ENCODE measurements at places on chromosomes 6 and 20.
A peak's percentile ranks its signal among the peaks of the same experiment; 100 is the strongest.

GRCh38 chr20:63483834-63484233 lies 11.4 kb upstream of the KCNQ2 start:
- DNase-seq, result no peak

GRCh38 chr6:167906899-167907298 lies 80.2 kb downstream of the AFDN start:
- no peak for DNase-seq

GRCh38 chr20:55329108-55329507 lies 676.2 kb downstream of the CBLN4 start:
- DNase-seq, result no peak

- DNase-seq, result no peak
Observed at GRCh38 chr20:44033873-44034272, 119.2 kb downstream of the TOX2 start.

DNA sequence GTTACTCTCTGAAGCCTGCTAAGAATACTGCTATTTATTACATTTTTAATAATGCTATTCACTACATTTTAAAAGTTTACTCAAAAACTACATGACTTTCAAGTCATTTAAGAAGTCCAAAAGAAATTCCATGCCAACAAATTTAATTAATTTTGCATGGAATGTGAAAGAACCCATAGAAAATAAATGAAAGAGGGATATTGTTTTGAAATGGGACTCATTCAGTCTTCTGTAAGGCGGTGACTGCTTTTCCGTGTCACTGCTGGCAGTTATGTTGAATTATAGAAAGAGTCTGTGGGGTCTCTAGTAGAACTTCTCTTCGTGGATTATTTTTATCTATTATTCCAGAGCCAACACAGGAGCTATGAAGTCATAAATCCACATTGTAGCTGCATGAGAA lies 211.2 kb downstream of the LAMA2 start:
- DNase-seq, result no peak

DNA sequence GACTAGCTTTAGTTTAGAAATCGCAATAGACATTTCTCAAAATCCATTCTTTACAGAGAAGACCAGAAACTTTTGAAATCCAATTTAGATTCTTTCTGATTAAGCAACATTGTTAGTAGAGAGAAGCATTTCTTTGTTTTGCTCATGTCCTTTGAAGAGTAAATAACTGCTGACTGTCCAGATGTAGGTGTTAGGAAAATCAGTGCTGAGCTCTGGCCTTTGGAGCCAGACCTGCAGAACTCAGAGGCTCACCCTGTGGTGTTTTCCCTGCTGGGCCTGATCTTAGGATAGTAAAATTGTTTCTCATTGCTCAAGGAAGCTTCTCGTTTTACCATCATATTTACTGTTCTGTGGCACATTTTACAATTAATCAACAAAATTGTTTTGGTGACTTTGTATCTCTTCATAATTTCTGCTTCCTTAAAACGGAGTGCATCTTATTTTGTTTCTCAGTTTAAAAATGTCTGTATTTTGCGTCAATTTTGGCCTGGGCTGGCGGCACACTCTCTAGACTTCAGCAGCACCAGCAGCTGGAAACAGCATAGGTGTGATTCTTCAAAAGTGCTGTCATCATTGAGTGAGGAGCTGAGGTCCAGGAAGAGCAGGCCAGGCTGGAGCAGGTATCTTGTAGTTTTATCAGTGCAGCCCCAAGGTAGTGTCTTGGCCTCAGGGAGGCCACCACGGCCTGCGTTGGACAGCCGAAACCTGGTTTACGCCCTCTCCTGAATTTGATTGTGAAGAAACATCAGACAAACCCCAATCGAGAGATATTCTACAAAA lies 8.3 kb upstream of the ZDHHC14 start:
- no peak for DNase-seq

- DNase-seq, result no peak
Observed at GRCh38 chr6:54910921-54911320, 64.3 kb downstream of the FAM83B start.

DNA sequence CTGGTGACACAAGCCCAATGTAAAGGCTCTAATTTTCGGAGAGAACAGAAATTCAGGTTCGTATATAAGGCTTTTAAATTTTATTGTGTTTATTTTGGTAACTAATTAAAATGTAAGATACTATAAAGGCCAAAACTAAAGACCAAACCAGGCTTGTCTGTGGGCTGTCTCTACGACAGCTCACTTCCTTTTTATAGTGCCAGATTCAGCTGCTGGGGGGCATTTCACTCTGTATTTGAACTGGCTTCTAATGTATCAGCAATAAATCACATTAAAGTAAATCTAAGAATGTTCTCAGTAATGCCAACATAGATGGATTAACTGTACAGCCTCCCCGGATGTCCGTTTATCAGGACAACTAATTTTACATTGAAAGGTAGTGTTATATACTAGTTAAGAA lies 31.1 kb upstream of the STXBP5 start:
- DNase-seq, result no peak

DNA sequence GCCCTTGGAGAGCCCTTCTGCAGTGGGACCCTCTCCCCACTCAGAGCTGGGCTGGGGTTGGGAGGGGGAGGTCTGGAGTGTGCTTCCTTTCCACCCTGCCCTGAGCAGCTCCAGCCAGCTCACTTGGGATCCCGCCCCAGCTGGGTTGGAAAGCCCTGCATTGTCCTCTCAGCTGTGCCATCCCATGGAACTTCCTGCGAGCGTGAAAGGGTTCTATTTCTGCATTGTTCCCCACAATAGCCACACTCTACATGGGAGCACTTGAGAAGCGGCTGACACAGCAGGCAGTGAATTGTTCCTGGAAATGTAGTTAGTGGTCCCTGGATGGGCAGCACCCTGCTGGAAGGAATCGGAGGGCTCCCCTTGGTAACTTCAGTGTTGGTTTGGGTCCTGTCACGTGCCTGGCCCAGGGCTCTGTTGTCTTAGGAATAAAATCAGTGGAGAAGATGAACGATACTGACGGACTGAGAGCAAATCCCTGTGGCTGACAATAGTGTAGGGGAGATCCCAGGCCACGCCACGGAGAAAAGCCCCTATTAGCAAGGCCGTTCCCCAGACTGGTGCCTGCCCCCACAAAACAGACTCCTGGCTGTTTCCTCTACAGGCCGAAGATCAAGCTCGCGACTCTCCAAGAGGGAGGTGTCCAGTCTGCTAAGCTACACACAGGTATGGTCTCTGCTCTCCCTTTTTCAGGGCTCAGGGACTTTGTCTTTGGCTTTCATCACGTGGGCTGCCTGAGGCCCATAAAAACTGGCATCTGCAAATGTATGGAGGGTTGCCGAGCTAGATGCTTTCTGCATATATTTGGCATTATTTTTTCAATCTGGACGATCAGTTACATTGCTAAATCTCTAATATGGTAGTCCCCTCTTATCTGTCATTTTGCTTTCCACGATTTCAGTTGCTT lies 18.8 kb downstream of the DNMT3B start:
- DNase-seq, result no peak

- no peak for DNase-seq
Observed at GRCh38 chr6:26071135-26071534, 16.1 kb upstream of the HFE start.

- no peak for DNase-seq
Observed at GRCh38 chr6:134689177-134689576, 260.7 kb downstream of the ALDH8A1 start.

- no peak for DNase-seq
Observed at GRCh38 chr6:122663981-122664380, 53.8 kb downstream of the PKIB start.

- no peak for DNase-seq
Observed at GRCh38 chr20:32477594-32478512, 107.3 kb downstream of the NOL4L start.

GRCh38 chr6:34697544-34697836 lies 923 bp upstream of the ILRUN start:
- DNase-seq, result no peak

- DNase-seq, result no peak
Observed at GRCh38 chr6:157620944-157621343, 202.1 kb upstream of the SNX9 start.

- DNase-seq, result peak; percentile 36
Observed at GRCh38 chr6:150622941-150623874, 23.5 kb downstream of the PLEKHG1 start.

- no peak for DNase-seq
Observed at GRCh38 chr6:11616200-11616611, 78.7 kb downstream of the TMEM170B start.

- DNase-seq, result no peak
Observed at GRCh38 chr6:16985513-16986284, 116.2 kb upstream of the STMND1 start.

DNA sequence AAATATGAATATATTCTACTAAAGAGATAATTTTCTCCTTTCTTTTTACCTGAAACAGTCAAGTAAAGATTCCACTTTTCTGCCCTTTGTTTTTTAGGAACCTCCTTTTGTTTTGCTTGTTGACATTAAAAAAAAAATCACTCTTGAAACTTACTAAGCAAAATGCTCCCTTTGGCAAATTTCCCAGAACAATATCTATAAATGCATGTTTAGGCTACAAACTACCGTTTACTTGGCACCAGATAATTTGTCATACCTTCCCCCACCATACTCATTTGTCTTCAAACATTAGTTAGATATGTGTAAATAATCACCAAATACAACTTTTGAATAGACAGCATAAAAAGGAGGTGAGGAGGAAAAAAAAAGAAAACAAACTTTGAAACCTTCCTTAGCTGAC lies 604.7 kb downstream of the RFPL4B start:
- no peak for DNase-seq

DNA sequence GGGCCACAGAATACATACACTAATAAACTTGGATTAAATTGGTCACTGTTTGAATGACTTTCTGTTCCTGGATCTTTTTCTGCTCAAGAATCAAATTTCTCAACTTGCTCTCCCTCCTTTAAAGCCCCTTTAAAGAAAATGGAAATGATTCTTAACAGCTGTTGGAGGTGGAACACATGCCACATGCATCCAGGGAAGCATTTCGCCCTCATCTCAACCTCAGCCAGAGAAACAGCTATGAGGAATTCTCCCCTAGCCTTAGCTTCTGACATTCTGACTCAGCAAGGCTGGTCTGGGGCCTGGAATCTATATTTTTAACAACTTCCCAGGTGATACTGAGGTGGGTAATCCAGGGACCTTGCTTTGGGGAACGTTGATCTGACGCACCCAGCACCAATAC lies 263.4 kb upstream of the ECI2 start:
- DNase-seq, result no peak

DNA sequence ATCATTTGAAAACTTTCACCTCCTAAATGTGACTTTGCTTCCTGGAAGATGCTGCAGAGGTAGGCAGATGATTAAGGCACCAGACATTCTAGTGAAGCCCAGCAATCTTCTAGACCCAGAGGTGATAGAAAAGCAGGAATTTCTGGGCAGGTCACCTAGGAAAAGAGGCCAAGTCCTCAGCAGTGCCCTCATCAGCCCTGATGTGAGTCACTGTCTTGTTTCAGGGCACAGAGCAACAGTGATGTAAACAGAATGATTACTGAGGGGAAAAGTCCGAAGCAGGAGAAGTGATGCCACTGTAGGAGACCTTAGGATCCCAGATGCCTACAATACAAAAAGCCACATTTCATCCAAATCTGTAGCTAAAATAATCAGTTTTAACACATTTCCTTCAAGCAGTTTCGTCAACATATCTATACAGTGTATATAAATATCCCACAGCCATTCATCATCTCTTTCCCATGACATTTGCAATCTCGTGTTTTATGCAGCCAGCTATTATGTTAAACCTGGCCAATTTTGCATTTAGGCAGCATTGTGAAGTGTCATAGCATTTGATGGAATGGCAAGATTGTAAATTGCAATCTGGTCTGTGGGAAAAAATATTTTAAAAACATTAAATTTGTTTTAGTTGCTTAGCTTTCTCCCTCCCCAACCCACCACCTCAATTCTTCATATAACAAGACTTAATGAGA lies 401.2 kb upstream of the RNF217 start:
- no peak for DNase-seq

GRCh38 chr6:8859501-8859900 lies 424.2 kb upstream of the SLC35B3 start:
- no peak for DNase-seq

DNA sequence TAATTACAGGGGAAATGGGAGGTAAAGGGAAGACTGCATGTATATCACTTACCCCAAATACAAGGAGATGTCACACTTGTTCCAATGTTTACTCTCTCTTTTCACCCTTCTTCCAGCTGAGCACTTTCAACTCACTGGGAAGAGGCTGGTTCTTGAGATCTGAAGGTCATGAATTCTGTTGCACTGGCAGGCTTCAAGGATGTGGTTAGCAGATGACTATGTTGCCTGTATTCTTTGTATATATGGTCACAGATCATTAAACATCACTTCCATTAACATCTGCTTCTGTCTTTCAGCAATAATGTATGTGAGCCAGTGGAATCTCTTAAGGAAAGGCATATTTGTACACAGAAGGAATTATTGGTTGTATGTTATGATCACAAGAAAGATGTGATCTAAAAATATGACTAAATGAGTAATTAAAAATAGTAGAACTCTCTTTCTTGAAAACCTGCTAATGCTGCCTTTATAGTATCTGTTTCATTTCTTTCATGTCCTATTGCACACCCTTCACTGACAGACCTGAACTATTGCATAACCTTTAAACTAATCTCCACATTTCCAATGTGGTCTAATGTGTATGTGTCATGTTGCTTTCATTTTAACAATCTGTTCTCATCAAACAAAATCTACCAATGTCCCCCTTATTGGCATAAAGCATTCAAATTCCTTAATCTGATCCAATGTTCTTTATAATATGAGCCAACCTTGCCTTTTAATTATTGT lies 131.4 kb upstream of the EPHA7 start:
- DNase-seq, result no peak

GRCh38 chr6:169499848-169500247 lies 202.0 kb downstream of the WDR27 start:
- no peak for DNase-seq

DNA sequence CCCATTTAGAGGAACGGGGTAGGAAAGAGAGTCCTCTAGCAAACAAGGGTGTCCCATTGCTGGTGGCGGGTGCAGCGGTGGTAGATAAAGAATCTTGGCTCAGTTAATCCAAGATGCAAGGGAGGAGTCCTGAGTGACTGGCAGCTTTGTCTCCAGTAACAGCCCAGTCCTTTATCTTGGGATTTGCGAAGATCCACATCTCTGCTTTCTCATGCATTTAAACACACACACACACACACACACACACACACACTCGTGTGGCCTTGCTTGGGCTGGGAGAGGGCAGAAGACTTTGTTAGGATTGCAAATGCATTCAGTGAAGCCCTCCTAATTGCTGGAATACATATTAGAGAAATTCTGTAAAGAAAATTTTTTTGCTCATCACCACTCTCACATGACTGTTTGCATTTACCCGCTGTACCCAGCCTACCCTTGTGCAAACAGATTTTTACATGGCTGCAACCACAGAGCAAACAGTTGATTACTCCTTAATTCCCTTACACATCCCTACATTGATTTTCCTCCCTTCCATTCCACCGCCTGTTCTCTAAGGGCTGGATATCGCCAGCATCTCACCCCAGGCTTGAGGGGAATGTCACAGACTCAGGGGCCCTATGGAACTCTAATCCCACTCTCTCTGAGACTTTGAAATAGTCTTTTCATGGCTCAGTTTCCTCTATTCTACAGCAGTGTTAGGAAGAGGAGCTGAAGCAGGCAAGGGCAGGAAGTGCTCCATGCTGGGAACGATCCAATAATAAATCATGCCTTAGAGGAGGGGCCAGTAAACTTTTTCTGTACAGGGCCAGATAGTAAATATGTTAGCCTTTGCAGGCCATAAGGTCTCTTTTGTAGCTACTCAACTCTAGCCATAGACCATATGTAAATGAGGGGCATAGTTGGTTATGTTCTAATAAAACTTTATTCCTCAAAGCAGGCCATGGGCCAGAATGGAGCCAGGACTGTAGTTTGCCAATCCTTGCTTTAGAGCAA lies 3.5 kb downstream of the C6orf132 start:
- DNase-seq, result no peak

All from KG1 (cell line).